ENCODE measurements at places on chromosomes 4 and X.

DNA sequence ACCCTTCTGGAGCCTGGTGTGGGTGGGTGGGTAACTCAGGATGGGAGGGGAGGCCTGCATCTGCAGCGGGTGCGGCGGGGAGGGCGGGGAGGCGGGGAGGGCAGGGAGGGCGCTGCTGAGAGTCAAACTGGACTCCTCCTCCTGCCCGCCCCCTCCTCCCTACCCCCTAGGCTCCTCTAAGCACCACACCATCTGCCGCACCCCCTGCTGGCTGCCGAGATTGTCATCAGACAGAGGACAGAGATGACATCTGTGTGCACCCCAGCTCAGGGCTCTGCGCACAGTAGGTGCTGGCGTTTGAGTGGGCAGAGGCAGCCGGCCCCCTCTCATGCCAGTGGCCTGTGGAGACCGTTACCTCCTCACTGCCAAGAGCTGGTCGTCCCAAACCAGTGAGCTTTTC lies 10.6 kb upstream of the HMX1 start:
- DNase-seq = no peak

DNA sequence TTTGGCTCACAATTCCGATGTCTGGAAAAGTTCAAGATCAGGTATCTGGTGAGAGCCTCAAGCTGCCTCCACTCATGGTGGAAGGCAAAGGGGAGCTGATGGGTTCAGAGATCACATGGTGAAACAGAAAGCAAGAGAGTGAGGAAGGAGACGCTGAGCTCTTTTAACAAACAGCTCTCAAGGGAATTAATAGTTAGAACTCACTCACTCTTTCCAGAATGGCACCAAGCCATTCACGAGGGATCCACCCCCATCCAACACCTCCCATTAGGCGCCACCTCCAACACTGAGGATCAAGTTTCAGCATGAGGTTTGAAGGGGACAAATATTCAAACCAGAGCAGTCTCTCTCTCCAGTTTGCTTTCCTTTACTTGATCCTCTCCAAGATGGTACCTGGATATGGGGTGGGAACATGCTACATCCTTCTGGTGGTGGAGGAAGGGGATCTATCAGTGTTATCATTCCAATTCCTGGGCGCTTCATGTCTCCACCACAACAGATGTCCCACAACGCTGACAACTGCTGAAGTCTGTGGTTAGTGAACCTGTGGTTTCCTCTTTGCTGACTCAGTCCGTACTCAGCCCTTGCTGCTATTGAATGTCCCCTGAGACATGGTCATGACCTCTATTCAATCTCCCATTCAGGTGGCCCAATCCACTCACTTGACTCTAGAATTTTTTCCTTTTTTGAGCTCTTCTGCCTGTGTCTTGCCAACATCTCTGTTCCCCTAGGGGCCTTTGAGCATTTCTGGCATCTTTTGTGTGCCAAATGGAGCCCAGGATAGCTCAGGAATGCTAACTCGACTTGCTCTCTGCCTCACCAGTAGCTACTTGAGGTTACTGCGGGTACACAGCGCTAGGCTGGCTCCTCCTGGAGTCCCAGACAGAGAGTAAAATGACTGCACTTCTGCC lies 395.2 kb downstream of the MID1IP1 start:
- DNase-seq = no peak

DNA sequence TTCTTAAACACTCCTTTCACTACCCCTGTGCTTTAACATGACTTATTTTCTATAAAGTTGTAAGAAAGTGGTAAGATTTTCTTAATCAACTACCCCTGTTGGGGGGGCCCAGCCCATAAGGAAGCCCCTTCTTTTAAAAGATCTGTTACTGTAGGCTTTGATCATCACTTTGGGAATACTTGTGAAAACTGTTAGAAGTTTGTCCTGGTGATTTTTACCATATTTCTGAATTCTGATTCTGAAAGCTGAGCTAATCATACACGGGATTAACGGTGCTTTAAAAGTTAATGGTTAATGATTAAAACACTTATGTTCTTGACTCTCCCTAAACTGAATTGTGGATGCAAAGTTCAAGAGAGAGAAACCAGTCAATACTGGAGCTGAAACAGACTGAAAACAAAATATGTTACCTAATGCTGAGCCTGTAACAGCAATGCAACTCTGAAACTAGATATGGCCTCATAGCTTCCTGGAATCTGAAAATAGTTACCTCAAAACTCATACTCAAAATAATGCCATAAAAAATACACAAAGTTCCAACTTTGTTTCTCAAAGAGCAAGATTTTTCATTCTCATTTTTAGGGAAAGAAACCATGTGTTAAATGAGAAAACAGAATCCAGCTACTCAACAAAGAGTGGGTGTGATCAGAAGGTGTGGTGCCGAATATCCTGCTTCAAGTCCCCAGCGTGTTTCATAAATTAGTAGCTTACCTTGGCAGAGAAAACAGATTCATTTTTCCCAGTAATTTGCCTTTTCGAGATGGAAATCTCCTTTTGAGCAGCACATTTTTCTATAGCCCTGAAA lies 31.6 kb downstream of the ADH7 start:
- no peak for DNase-seq

GRCh38 chr4:55731959-55732358 lies 87.6 kb upstream of the EXOC1L start:
- DNase-seq = no peak

- no peak for DNase-seq
These were observed 8.2 kb upstream of the PPP2R2C start for GRCh38 chr4:6480534-6481088.

DNA sequence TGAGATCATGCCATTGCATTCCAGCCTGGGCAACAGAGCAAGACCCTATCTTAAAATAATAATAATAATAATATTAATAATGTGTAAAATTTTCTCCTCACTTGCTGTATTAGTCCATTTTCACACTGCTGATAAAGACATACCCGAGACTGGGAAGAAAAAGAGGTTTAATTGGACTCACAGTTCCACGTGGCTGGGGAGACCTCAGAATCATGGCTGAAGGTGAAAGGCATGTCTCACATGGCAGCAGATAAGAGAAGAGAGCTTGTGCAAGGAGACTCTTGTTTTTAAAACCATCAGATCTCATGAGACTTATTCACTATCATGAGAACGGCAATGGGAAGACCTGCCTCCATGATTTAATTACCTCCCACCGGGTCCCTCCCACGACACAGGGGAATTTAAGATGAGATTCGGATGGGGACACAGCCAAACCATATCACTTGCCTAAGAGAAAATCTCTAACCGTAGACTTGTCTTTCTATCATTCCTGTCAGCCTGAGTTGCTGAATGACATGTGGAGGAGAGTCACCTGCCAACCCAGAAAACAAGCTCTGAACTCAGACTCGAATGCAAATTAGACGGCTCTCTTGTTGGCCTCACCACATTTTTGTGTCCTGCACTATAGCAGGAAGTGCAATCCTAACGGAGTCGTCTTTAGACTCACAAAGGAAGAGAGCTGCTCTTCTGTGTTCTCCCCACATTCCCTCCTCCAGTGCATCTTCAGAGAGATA lies 51.9 kb upstream of the DCTD start:
- DNase-seq = no peak

- DNase-seq = no peak
These were observed 218.2 kb upstream of the FMR1 start for GRCh38 chrX:147693511-147693910.

DNA sequence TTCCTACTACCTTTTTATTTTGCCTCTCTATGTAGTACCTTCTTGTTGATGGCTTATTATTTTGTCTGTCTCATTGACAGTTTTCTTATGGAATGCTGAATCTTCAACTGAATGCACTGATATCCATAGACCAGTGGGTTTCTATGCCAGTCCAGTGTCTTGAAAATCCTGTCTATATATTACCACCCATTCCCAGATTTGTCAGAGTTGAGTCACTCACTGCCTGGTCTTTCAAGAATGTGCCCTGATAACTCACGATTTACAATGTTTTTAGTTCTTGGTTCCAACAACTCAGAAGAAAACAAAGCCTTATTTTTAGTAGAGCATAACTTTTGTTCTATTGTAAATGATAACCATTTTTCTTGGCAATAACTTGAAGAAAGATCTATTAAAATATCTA lies 606.0 kb upstream of the PITX2 start:
- no peak for DNase-seq

- DNase-seq = no peak
These were observed 276.6 kb downstream of the ANK2 start for GRCh38 chr4:113325876-113326615.

DNA sequence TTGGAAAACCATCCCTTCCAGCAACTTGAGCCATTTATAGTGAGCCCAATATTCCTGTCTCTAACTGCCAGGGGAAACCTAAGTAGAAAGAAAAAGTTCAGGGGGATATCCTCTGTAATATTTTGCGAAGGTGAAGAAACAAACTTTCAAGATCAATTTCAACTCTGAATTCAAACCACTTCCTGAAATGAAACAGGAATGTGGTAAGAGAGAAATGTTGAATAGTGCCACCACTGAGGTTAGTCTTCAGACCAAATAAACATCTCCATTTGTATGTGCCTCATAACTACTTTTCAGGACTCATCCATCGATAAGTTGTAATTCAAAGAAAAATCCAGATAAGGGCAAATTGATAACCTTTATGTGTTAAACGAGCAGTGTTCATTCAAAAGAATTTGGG lies 128.7 kb downstream of the GABRB1 start:
- DNase-seq = no peak

- DNase-seq = no peak
These were observed 16.7 kb downstream of the BLOC1S4 start for GRCh38 chr4:6732441-6733357.

GRCh38 chr4:143363332-143363731 lies 26.7 kb downstream of the GAB1 start:
- DNase-seq = no peak

DNA sequence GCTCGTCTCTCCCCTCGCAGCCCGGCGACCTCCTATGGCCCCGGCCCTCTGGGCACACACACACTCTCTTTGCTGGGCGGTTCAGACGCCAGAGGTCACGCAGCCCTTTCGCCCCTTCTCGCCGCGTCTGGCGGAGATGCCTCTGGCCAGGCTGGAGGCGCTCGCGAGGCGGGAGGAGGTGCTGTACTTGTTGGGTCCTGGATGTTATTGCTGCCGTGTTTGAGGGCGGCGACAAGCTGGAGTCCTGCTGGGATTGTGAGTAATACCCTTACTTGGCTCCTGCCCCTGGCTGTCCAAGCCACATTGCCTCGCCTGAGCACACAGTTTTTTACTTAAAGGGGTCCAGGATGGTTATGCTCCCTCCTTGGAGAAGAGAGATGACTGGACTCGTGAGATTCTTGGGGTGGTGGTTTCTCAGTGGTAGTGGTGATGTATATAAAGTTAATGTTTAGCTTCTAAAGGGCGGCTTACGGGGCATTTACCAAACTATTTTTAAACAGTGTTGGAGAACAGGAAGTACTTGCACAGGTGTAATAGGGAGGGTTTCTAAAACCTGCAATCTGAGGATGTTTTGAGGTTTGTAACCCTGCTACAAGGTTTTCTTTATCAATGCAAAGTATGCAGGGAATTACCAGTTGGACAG lies 572 bp downstream of the USP53 start:
- DNase-seq = peak; percentile 79

GRCh38 chrX:124348885-124349453 lies 2.6 kb downstream of the SH2D1A start:
- no peak for DNase-seq

DNA sequence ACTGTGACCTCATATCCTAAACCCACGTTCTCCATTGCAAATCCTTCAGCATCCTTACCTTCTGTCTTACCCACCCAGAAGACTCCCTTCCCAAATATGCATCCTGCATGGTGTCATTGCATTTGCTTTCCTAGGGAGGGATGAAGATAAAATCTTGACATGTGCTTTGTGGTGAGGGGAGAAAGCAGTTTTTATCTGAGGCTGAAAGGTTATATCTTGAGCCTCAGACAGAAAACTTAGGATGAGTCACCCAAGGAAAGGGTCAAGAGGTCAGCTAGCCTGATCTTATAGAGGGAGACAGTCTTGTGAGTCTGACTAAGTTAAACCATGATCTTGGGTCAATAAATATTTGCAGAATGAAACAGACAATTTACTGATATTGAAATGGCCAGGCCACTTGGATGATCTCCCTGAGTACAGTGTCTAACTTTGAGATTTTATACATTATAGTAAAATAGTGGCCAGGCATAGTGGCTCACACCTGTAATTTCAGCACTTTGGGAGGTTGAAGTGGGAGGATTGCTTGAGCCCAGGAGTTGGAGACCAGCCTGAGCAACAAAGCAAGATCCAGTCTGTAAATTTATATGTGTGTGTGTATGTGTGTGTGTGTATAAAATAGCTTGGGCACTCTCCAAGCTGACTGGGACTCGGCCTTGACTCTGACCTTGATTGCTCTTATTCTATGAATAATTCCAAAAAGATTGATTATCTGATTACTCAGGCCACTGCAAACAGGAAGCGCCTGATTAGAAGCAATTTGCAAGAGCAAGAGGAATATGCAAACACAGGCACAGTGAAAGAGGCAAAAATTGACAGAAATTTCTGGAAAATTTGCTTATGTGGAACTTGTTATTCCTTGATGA lies 15.4 kb upstream of the FAM9C start:
- no peak for DNase-seq

DNA sequence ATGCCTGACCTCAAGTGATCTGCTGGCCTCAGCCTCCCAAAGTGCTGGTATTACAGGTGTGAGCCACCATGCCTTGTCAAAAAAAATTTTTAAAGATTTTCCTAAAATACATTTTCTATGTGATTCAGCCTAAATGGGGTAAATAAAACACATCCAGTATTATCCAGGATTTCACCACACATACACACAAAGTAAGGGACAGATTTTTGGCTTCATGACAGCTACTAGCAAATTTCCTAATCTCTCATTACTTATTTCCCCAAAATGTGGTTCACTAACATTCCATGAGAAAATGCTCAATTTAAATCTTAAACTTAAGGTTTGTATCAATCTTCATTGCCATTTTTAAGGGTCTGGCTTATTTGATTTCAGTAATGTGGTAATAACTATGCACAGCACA lies 348.5 kb upstream of the INTU start:
- DNase-seq = no peak

DNA sequence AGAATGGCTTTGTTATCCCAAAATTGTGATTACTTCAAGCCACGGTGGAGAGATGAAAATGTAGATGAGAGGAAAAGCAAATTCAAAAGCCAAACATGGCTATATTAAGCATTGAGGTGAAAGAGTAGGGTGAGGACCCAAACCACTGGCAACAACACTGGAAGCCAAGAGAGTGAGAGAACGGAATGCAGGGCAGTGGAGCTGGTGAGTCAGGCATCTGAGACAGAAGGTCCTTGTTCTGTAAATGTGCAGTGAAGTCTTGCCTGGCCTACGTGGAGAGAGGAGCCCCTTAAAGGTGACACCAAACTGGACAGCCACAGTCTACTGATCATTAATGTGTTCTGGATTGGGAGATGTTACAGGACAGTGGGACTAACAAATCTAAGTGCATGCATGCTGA lies 22.8 kb upstream of the SEC24B start:
- no peak for DNase-seq

- no peak for DNase-seq
These were observed 55.0 kb upstream of the NKX1-1 start for GRCh38 chr4:1460967-1461868.

GRCh38 chrX:12702509-12703091 lies 88.6 kb upstream of the PRPS2 start:
- DNase-seq = peak; percentile 13

- DNase-seq = peak; percentile 89
These were observed at the start of gene SPINK2 for GRCh38 chr4:56821381-56822243. TSS of gene SPINK2 (minus strand) at chr4:56821701. CDS start at chr4:56821662, 39 bp downstream.

Data from HEK293T (cell line).